Activated T-cell treated with anti-CD3 and anti-CD28 coated beads, Interleukin-2, amount 50 U/mL, for 4 hours (primary cell): ENCODE measurements at places on chromosomes 3 and 15. TPM values are rescaled to one million over a fixed set of nuclear protein-coding genes. Genes with fewer than 3 reads are reported as not detected.

DNA sequence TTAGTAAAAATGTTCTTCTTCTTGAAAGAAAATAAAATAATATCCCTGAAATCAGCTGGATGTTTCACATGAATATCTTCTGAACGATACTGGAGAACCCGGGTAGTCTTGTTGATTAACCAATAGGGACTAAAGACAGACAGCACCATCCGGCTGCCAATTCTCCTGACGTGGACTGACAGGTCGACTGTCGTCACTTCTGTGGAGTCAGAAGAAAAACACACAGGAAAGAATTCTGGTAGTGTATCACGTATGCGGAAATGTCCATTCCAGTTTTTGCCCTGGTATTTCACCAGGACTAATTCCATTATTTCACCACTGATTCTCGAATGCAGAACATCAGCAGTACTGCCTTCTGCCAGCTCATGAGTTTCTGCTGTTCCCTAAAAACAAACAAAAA lies 144.6 kb downstream of the VPS13C start:
- no peak for DNase-seq

- DNase-seq, result peak; percentile 67
Measured at GRCh38 chr15:73950831-73951561, 24.7 kb downstream of the LOXL1 start.

DNA sequence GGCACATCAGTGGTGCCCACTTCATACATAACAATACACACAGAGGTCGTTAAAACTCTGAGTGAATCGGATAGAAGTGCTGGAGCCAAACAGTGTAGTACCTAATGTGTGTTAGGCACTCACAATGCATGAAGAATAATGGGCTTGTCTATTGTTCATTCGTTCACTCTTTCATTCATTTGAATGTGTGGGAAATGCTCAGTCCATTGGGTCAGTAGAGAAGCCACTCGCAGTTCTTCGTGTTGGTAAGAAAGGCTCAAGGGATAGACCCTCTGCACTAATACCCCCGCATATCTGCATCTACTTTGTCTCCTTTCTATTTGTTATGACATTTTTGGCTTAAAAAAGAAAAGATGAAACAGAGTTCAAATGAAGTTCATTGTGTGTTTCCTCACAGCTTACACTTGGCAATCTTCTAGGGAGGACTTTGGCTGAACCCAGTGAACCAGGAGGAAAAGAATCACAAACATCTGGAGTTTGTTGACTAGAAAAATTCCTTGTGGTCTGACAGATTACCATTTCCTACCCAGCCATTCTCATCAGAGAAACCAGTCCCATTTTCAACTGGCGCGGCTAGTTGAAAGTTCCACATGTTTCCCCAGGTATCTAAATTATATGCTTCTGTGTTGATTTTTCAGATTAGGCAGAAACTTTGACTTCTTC lies 32.8 kb upstream of the MFSD1 start:
- DNase-seq, result no peak

DNA sequence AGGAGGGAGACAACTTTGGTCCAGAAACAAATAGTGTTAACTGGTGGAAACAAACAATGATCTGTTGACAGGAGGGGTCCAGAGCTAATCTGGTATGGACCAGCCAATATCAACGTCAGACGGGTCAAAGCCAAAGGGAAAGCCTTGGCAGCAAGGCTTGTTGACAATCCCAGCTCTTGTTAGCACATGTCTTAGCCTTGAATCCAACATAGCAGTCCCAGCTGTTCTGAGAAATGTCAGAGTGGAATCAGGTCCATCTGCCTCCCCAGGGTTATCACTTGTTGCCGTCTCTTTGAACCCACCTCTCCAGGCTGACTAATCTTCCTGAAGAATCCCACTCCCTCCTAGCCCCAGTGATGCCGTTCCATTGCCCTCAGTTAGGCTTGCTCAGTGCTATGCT lies 404.6 kb upstream of the MCTP2 start:
- DNase-seq, result no peak

DNA sequence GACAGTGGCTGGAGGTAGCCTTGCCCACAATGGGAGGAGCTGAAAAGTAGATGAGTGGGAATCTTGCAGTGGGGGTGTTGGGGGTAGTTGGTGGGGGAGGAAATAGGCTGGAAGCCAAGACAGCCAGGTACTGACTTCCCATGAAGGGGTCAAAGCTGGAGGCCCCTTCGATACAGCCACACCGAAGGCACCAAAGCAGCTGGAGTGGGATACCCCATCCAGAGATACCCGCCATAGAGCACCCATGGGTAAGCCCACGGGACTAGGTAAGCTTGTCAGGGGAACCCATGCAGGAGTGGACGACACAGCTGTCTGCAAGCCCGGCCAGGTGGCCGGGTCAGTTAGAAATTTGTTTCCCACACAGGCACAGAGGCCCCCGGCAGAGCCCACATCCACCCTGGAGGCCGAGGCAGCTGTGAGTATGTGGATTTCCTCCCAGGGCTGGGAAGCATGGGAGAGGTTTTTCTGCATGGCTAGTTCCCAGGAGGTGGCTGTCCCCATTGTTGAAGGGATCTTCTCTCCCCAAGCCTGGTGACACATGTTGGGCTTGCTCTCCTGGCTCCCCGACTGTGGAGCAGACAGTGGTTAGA lies 28.6 kb downstream of the PRR23E start:
- no peak for DNase-seq

DNA sequence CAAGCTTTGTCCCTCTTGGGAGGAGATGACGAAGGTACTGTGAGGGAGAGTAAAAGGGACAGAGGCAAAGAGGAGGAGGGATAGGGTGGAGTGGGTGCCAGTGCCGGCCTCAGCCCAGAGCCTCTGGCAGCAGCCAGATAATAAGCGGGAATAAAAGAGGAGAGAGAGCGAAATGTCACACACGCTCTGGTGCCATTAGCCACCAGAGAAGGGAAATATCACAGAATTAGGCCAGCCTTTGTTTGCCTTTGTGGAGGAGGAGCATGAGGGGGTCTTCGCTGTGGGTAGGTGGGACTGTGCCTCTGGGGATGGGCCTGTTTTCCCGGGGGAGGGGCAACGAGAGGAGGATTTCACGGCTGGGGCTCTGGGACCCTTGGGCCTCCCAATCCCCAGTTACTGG lies 67.8 kb downstream of the LINGO1 start:
- no peak for DNase-seq

DNA sequence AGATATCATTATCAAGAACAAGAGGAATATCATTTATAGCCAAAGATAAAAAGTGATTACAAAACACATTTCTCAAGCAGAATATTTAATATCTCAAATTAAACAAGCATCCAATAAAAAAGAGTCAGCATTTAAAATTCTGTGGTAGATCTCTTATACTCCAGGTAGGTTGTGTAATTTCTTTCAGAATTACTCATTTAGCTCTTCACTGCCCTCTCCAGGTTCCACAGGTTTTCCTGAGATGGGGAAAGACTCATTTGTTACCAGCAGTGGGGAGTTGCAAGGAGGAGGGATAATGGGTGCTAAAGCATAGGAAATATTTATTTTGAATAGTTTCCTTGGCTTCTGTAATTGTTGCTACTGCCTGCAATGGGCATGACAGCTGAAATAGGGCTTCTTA lies 83.1 kb upstream of the RASGRP1 start:
- DNase-seq, result no peak

CPEB1 gene
- 0.52 TPM for total RNA-seq

GRCh38 chr3:94147012-94147411 lies 84.2 kb downstream of the NSUN3 start:
- no peak for DNase-seq

DAZL gene
- total RNA-seq, result 0.08 TPM

ALDH1L1 gene
- not detected for total RNA-seq

- no peak for DNase-seq
Measured at GRCh38 chr3:170600005-170600624, 14.2 kb upstream of the SLC7A14 start.

GRCh38 chr3:29649815-29650547 lies 369.1 kb downstream of the RBMS3 start:
- DNase-seq, result no peak

GRCh38 chr3:143201045-143201444 lies 81.5 kb downstream of the CHST2 start:
- DNase-seq, result no peak

- DNase-seq, result no peak
Measured at GRCh38 chr3:5115506-5116162, 6.5 kb upstream of the ARL8B start.

SEC22A gene
- total RNA-seq, result 15.3 TPM

- no peak for DNase-seq
Measured at GRCh38 chr3:127482216-127483004, 108.1 kb downstream of the TPRA1 start.

DNA sequence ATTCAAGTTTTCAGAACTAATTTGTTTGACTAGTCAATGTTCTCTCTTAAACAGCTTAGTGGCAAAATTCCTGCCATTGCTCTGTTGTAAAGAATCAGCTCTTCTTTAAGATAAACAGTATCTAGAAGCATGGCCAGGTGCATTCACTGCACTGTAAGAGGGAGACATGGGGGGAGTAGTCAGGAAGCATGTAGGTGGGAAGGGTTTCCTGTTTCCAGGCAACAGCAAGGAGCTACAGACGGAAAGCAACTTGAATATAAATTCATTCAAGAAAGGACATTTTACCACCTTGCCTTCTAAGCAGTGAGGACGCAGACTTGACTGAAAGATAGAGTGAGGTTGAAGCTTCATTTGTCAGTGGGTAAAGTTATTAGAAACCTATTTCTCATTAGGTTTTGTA lies 55.3 kb downstream of the BBX start:
- no peak for DNase-seq

USP4 gene
- total RNA-seq, result 61.6 TPM

GRCh38 chr3:185087419-185087818 lies 65.4 kb downstream of the C3orf70 start:
- no peak for DNase-seq

DNA sequence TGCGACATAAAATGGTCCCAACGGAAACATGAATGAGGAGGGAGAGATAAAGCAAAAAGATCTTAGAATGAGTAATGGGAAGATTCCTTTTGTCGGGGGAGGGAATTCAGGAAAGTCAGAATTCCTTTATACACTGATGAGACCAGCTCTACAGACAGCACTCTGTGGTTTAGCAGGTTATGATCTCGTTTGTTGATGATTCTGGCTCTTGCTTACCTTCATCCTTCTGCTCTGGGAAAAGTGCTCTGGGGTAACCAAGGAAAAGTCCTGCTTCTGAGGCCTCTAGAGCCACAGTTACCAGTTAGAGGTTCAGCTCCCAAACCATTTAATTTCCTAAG lies 150.7 kb upstream of the NR2E3 start:
- no peak for DNase-seq

GRCh38 chr3:3087716-3088465 lies 22.3 kb downstream of the IL5RA start:
- DNase-seq, result no peak

- DNase-seq, result no peak
Measured at GRCh38 chr3:123818921-123819429, 65.2 kb downstream of the MYLK start.

GRCh38 chr15:90062973-90063769 lies 39.1 kb downstream of the IDH2 start:
- DNase-seq, result no peak

DNA sequence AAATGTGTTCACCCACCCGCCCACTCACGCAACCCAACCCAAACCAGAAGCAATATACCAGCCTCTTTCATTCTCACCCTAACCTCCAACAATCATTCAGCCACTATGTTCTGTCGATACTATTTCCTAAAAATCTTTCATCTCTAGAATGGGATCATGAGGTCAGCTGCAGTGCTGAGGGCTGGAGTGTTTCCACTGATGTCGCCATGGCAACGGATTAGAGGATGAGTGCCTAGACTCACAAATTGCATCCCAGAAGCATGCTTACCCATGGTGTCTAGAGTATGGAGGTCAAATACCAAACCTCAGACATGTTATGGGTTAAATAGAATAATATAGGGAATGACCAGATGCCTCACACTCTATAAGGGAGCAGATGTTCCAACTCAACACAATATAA lies 138.5 kb downstream of the GABRB3 start:
- no peak for DNase-seq

GRCh38 chr3:182455011-182455410 lies 338.3 kb upstream of the ATP11B start:
- DNase-seq, result no peak

GRCh38 chr3:129603991-129604749 lies 2.3 kb downstream of the PLXND1 start:
- no peak for DNase-seq

CACNA1D gene
- 0.52 TPM for total RNA-seq

GCSAM gene
- total RNA-seq, result 2.0 TPM

GRAMD2A gene
- not detected for total RNA-seq

CYP8B1 gene
- 0.05 TPM for total RNA-seq

- no peak for DNase-seq
Measured at GRCh38 chr3:10753964-10754363, 62.1 kb upstream of the SLC6A11 start.

GRCh38 chr15:98442379-98442833 lies 205.9 kb upstream of the IGF1R start:
- DNase-seq, result peak; percentile 26

DNA sequence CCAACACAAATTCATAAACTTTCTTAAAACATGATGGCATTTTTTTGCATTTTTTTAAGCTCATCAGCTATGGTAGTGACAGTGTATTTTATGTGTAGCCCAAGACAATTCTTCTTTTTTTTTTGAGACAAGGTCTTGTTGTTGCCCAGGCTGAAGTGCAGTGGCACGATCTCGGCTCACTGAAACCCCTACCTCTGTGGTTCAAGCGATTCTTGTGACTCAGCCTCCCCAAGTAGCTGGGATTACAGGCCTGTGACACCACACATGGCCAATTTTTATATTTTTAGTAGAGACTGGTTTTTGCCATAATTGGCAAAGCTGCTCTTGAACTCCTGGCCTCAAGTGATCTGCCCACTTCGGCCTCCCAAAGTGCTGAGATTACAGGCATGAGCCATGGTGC lies 17.3 kb upstream of the USP50 start:
- DNase-seq, result no peak
